ENCODE measurements at places on chromosomes 12 and 14.

GRCh38 chr12:104930388-104931326, 27.4 kb downstream of the SLC41A2 start:
- DNase-seq: no peak

GRCh38 chr12:56877195-56878009, 56.8 kb downstream of the SDR9C7 start:
- DNase-seq: no peak

GRCh38 chr12:10716704-10717315, 6.3 kb downstream of the YBX3 start:
- no peak for DNase-seq

DNA sequence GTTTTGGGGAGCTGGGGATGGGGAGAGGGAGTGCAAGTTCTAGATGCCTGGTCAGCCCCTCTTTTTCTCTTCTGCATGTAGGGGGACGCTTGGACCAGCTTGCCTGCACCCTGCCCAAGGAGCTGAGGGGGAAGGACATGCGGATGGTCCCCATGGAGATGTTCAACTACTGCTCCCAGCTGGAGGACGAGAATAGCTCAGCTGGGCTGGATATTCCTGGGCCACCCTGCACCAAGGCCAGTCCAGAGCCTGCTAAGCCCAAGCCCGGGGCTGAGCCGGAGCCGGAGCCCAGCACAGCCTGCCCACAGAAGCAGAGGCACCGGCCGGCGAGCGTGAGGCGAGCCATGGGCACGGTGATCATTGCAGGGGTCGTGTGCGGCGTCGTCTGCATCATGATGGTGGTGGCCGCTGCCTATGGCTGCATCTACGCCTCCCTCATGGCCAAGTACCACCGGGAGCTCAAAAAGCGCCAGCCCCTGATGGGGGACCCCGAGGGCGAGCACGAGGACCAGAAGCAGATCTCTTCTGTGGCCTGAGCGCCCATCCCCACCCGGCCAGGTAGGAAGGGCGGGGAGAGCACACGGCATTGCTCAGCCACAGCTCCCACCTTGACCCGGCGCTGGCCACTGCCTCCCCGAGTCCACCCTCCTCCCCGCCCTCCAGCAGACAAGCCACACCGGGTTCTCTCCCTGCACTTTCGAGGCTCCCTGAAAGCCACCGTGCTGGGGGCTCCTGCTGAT, 14.0 kb downstream of the LRTM2 start:
- no peak for DNase-seq

- DNase-seq: no peak
Observed at GRCh38 chr14:74571901-74572725, 39.9 kb downstream of the LTBP2 start.

DNA sequence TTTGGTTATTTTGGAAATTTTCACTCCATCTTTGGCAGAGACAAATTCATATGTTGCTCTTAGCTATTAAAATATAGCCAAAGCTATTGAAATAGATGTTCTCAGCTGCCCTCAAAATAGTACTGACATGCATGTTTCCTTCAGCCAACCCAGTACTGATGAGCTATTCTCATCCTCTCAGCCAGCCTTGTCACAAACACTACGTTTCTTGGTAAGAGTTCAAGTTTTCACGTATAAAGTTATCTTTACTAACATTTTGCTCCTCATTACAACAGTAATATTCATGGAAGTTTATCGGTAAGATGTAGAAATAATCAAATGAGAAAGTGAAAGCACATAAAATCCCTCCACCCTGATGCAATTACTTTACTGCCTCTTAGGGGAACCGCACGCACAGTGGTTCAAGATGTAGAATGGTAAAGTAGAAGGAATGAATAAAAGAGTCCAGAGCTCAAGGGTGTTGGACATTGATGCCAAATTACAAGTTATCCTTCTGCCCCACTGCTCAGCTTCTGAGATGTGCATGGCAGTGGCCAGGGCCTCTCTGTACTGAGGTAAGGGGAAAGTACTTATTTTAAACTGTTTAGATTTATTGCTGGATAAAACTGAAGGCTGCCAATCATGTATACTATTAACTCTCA, 20.7 kb downstream of the GCH1 start:
- DNase-seq: no peak

Measured in stimulated activated CD8-positive, alpha-beta memory T cell treated with anti-CD3 and anti-CD28 coated beads, Interleukin-4, amount 100 ng/mL, for 4 hours (primary cell).